Occipital lobe (tissue), 3 donors: ENCODE measurements at places on chromosomes 12 and 14. TPM values are rescaled to one million over a fixed set of nuclear protein-coding genes. Genes with fewer than 3 reads are reported as not detected.
A peak's percentile ranks its signal among the peaks of the same experiment; 100 is the strongest.

GRCh38 chr14:38079268-38079667 is 128.4 kb upstream of the SSTR1 start:
- no peak for DNase-seq

- no peak for DNase-seq
Measured at GRCh38 chr12:80690513-80690912, 16.9 kb upstream of the MYF6 start.

DPPA3 gene
- total RNA-seq: not detected

SRRM4 gene
- total RNA-seq: 6.4 TPM

DNA sequence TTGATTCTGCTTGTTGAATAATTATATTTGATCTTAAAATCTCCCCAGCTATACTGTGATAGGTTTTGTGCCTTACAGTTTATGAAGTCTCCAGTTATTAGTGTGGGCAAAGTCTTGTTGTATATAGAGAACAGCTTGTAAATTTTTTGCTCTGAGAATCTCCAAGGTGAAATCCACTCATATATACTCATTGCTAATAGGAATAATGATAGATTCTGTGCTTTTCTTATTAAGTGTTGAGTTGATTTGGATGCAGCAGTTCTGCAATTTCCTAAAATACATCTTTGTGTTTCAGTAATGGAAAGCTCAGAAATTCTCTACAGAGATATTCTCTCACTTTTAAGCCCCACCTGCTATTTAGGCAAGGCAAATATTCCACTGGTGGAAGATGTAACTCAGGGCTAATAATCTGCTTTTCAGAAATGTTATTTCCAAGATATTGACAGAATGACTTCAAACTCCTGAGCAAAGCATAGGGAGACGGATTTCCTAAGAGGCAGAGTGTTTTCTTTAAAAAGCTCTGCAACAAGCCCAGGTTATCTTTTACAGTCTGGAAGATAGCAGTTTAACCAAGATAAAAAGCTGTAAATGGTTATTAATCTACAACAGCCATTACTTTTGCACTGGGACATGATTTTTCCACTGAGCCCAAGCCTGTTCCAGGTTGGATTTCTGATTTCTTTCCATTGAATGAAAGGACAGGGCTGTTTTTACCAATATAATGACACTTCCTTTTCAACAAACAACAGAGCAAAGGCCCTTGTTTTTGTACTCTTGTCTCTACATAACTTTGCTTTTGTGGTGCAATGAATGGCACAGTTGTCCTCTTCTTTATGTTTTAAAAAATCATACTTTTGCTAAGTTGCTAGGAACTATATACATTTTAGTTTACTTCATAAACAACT is 239.9 kb upstream of the ATP2B1 start:
- DNase-seq: no peak

DNA sequence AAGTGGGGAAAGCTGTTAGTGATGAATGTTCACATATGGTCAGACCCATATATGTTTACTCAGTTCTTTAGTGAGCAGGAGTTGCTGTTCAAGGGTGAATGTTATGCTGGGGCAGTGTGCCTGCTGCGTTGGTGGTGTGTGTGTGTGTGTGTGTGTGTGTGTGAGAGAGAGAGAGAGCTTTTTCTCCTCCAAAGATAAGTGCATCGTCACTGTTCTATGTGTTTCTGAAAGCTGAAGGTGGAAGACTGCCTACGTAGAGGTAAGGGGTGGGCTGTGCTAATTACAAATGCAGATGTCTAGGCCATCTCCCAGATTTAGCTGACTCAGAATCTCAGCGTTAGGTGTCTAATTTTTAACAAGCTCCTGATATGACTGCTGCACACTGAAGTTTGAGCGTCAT is 10.5 kb downstream of the GABARAPL1 start:
- DNase-seq: peak; percentile 21

GRCh38 chr12:24597580-24597979 is 351.3 kb downstream of the BCAT1 start:
- DNase-seq: no peak

DNA sequence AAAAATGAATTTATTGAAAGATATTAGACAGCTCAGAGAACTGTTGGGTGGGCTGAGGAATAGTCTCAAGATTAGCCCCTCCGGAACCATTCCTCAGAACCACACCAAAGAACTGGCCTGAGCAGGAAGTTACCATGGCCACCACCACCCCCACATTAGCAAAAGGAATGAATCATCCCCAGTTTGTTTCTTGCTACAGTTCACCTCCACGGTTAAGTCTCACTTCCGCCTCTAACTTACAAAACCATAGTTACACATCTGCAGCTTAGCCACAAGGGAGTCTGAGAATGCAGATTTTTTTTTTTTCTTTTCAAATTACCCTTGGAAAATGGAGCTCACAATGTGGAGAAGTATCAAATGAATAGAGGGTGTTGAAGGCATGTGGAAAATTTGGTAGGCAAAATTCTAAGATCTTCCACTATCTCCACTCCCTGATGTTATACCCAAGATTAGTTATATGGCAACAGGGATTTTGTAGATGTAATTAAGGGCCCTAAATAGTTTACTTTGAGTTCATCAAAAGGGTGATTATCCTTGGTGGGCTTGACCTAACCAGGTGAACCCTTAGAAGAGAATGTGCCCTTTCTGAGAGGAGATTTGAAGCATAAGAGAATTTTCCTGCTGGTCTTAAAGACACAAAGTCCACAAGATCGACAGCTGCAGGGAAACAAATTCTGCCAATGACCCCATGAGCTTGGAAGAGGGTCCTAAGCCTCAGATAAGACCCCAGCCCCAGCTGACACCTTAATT is 129.8 kb upstream of the KRR1 start:
- DNase-seq: no peak

HEBP1 gene
- 2.2 TPM for total RNA-seq

GRCh38 chr12:52205612-52206303 is 13.9 kb upstream of the KRT80 start:
- no peak for DNase-seq

DNA sequence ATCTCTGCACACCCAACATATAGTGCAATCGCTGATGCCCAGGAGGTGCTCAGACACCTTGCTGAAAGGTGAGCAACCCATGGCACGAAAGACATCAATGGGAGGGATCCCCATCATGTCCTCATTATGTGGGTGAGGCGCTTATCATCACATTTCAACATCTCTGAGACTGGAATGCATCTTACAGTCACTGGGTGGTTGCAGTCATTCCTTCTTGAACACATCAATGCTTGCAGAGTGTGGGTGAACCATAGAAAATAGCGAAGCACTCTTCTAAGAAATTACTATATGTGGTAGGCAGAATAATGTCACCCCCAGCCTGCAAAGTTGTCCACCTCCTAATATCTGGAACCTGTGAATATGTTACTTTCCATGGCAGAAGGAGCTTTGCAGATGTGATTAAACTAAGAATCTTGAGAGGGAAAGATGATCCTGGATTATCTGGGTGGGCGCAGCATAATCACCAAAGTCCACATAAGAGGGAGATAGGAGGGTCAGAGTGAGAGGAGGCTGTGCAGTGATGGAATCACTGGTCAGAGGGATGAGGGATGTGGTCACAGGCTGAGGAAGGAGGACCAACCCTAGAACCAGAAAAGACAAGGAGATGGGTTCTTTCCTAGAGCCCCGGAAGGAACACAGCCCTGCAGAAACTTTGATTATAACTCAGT is 51.2 kb downstream of the GLRX5 start:
- DNase-seq: no peak

- DNase-seq: no peak
Measured at GRCh38 chr14:102392506-102392905, 29.8 kb downstream of the TECPR2 start.

DNA sequence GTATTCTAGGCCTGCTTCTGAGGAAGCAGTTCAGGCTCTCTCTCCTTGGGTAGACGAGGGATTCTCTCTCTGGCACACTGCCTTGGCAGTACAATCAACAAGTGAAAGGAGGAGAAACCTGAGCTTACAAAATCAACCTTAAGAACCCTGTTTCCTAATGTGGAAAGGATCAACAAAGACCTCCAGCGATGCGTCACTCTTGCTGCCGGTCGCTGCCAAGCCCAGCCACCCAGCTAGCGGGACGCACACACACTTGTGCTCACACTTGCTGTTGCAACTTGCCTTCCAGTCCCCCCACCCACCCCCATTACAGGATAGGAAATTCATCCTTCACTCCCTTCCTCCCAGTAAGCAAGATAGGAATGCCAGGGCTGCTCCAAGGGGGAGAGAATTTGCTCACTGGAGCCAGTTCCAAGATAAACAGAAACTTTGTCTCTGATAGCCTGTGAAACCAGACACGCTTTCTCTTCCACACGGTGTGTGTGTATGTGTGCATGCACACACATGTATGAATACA is 144.3 kb downstream of the BCL11B start:
- DNase-seq: no peak

DNA sequence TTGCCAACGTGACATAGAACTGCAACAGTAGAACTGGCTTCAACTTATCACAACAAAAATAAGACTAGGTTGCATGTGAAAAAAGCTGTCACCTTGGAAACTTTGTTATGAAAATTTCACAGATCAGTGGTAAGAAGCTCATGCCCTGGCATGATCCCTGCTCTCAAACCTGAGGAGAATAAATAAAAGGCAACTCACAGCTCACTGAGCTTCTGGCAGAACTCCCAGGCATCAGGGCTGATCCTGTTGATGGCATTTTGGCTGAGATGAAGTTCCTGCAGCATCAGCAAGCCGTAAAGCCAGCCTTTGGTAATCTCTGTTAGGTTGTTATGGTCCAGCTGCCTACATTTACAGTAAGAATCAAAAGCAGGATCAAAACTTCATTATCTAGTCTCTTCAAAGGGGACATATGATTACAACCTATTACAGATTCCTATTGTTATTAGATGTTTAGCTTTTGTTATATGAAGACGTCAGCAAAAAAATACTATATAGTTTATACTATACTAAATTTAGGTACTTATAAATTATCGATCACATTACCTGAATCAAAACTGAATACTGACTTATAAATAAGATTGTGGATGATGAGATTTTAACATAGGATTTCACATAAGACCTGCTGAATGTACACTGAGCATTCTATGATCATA is 32.0 kb downstream of the LRIG3 start:
- peak; percentile 14 for DNase-seq

ARHGAP9 gene
- total RNA-seq: 0.94 TPM

PLEKHG3 gene
- 6.2 TPM for total RNA-seq

MIP gene
- 0.62 TPM for total RNA-seq

A2M gene
- 44.5 TPM for total RNA-seq

HOXC9 gene
- total RNA-seq: not detected

- DNase-seq: peak; percentile 35
Measured at GRCh38 chr12:46267825-46268582, 839 bp downstream of the SLC38A1 start.

DNA sequence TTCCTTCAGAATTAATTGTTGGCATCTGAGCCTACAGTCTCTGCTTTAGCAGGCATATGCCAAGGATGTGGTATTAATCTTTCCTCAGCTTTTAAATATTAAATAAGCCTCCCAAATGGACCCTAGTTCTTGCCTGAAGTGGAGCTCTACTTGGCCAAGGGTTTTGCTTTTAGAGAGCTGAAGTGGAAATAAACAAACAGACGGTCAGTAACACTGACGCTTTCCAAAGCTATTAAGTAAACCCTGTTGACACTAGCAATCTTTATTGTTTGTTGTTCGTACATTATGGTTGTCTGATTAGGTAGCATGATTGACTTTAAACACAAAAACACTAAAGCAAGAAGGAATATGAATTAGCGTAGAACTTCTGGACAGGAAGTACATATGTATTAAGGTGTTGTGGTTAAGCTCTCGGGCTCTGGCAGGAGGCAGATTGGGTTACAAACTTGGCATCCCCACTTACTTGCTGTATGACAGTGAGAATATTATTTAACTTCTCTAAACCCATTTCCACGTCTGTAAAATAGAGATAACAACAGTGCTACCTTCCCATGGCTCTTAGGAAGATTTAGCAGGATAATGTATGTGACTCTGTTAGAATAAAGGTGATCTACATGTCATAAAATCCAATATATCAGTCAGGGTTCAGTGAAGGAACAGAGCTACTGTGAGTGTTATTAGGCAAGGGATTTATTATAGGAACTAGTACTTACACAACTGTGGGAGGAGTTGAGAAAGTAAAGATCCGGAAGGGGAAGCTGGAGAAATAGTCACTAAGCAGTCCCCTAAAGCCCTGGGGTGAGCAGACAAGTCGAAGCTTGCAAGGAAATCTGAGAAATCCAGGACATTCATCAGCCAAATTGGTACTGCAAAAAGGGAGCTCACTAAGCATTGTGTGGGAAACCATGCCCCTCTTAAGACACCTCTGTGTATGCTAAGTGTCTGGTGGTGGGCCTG is 92.2 kb upstream of the ATF7IP start:
- DNase-seq: no peak

DDX51 gene
- total RNA-seq: 7.6 TPM

DNA sequence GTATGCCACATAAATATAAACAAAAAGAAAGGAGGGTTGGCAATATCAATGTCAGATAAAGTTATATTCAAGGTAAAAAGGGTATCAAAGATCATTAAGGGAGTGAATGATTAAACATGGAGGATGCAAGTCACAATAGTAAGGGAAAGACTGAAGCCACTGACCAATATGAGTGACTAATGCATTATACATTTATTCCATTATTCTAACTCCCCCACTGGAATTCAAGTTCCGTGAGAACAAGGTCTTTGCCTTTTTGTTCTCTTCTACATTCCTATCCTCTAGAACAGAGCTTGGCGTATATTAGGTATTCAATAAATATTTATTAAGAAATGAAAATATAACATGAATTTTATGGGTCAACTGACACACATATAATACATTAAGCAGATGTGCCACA is 30.7 kb downstream of the MAP4K5 start:
- DNase-seq: no peak

MSI1 gene
- 7.5 TPM for total RNA-seq

PPM1A gene
- total RNA-seq: 90.0 TPM

DNA sequence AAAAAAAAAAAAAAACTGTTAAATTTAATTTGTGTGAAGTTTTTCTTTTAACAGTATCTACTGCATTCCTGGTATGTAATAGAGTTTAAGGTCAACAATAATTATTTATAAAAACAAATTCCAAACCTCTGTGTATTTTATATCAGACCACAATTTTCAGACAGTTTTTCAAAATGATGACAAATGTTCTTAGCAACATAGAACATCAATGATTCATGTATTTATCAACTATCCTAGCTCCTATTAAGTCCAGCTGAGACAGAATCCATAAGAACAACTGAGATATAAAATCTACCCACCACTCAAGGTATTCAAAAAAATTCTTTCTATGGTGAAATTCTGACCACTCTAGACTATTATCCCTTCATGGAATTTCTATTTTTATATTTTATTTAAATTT is 144.5 kb downstream of the EPS8 start:
- DNase-seq: no peak

- DNase-seq: no peak
Measured at GRCh38 chr12:117100851-117101673, 1.8 kb upstream of the TESC start.

KCNK13 gene
- 1.2 TPM for total RNA-seq

DNA sequence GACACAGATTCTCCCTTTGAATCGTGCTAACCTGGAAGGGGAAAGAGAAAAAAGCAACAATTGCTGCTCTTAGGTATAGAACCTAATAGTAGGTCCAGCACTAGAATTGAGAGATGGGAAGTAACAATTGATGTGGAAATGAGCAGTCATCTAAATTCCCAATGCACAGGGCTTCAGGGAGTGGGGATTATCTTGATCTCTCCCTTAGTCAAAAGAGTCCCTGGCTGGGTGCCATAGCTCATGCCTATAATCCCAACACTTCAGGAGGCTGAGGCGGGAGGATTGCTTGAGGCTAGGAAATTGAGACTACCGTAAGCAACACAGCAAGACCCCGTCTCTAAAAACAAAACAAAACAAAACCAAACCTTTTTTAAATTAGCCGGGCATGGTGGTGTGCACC is 4.0 kb downstream of the APOBEC1 start:
- DNase-seq: no peak

- no peak for DNase-seq
Measured at GRCh38 chr12:11863988-11864387, 206.8 kb upstream of the BCL2L14 start.
